Lower leg skin (tissue), 4 donors: ENCODE measurements at places on chromosomes 5 and 9. TPM values are rescaled to one million over a fixed set of nuclear protein-coding genes. Genes with fewer than 3 reads are reported as not detected.

DNA sequence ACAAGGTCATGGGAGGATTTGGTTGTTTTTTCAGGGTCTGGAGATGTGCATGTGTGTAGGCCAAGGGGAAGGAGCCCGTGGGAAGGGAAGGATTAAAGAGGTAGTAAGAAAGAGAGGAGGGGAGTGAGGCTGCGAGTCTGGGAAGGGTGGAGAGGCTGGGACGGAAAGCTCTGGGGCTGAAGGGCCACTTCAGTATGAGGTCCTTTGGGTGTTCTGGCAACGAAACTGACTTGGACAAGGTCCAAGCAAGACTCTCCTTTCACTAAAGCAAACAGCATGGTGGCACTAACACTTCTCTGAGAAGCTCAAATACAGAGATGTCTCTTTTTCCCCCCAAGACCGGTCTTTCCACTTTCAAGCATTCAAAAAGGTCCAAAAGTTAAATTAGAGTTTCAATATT is 394.5 kb downstream of the ARHGEF28 start:
- DNase-seq, result no peak

GRCh38 chr9:18365651-18366050 is 108.3 kb upstream of the ADAMTSL1 start:
- no peak for DNase-seq

DNA sequence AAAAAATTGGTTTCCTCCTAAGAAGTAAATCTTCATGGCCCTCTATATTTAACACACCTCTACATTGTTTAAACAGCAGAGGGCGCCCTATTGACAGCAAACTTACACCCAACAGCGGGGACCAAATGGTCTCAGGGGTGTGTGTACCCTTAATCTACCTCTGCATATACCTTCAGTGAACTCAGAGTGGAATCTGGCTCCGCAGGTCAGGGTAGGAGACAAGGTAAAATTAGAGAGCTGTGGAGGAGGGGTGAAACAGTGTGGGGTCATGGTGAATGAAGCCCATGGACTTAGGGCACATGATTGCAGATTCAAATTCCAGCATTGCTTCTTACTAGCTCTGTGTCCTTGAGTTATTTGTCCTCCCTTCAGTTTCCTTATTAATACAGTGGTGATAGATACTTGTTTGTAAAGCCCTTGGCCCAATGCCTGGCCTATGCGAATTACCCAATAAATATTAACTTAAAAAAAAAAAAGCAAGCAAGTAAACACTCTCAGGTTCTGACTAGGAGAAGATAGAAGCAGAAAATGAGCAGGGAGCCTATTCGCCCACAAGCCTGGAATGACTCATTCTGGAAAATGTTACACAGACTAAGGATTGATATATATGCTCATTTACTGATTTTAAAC is 122.9 kb downstream of the CAVIN4 start:
- no peak for DNase-seq

The NR6A1 gene
- 4.9 TPM for total RNA-seq

GRCh38 chr5:41346609-41347008 is 133.3 kb upstream of the C6 start:
- no peak for DNase-seq

- no peak for DNase-seq
Observed at GRCh38 chr5:140630292-140631035, 2.5 kb downstream of the CD14 start.

GRCh38 chr5:90113108-90113507 is 296.4 kb downstream of the CETN3 start:
- no peak for DNase-seq

The SPINK13 gene
- not detected for total RNA-seq

DNA sequence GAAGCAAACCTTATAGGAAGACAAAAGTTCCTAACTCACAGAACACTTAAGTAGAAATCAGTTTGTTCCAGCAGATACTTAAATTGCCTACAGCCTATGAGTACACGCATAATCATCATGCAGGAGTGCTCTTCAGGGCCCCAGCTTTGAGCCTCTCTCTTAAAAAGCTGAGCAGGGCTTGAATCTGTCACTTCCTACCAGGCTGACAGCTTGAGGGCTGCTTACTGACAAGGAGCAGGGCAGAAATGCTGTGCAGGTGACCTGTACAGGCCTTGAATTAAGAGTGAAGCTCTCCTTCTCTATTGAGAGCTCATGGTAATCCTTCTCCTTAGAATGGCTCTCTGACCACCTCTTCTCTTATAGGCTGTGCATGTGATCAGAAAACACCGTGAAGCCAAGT is 66.5 kb upstream of the MAST4 start:
- no peak for DNase-seq

The EMB gene
- 69.2 TPM for total RNA-seq

The OBP2B gene
- total RNA-seq, result 13.0 TPM
